Progenitor cell of endocrine pancreas (in vitro differentiated cells): ENCODE measurements at places on chromosomes 3 and 15. TPM values are rescaled to one million over a fixed set of nuclear protein-coding genes. Genes with fewer than 3 reads are reported as not detected.

DNA sequence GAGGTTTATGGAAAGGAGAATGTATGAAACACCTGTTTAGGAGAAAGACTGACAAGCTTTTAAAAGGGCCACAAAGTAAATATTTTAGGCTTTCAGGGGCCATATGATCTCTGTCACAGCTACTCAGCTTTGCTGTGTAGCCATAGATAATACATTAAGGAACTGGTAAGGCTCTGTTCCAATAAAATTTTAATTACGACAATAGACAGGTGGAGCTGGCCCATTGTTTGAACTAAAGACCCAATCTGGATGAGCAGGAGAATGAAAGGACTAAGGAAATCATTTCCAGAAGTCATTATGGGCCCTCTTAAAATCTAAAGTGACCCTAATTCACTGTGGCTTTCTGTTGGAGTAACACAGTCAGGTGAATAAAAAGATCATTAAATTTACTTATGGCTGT is 48.5 kb upstream of the SLC12A8 start:
- no peaks in the 10 kb centered on the region for H3K27me3 ChIP-seq
- H3K27ac ChIP-seq, result peak overlapping the region; percentile 6
- H3K36me3 ChIP-seq, result peaks cover 26% of the 10 kb centered on the region
- peaks cover 12% of the 10 kb centered on the region for H3K4me1 ChIP-seq
- DNase-seq, result no peak
- no peak overlapping the region for H3K4me3 ChIP-seq

- H3K36me3 ChIP-seq, result no peaks in the 10 kb centered on the region
- no peak for DNase-seq
- no peak overlapping the region for H3K27ac ChIP-seq
Observed at GRCh38 chr3:183148056-183148455, 14.5 kb downstream of the LAMP3 start.

DNA sequence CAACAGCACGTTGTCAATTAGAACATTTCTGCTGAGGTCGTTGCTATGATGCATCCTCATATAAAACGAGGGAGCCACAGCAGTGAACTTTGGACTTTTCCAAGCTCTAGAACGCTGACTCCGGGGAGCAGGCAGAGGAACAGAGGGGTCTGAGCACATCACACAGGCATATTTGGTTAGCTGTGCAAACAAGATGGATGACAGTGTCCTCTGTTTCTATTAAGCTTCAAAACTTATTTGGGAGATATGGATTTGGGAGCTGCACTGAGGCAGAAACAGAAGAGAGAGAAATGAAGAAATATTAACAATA is 278.0 kb upstream of the TBL1XR1 start:
- H3K27me3 ChIP-seq, result no peaks in the 10 kb centered on the region
- no peaks in the 10 kb centered on the region for H3K36me3 ChIP-seq
- peaks cover 28% of the 10 kb centered on the region for H3K4me1 ChIP-seq
- no peak for DNase-seq
- H3K4me3 ChIP-seq, result no peak overlapping the region

DNA sequence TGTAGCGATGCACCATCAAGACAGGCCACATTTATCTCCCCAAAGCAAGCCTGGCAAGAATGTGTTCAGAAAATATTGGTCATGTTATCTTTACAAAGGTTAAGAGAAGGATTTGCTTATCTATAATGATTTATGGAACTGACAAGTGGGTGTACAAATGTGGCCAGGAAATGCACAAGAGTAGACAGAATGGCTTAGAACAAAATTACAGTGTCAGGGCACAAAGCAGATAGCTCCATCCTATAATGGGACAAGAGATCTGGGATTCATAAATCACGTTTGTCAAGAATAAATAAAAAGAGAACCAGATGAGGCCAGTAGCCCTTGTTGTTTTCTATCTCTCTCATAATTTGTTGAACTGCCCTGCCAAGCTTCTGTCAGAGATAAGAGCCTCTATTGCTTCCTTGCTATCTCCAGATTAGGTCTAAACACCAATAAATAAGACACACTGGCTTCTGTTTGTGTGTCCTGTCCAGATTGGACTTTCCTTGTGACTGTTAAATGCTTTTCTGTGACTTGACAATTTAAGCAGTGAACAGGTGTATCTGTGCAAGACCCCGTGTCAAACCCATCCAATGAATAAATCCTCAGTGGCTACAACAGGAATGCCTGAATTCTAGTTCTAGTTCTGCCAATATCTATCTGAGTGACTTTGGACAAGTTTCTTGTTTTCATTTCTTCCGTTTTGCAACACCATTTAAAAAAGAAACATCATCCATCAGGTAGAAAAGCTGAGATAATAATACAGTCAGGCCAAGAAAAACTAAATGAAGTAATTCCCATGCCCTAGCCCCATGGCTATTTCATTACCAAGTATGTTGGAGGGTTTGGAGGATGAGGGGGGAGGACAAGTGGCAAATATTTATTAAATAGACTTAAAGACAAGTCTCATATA is 157.2 kb downstream of the DCLK3 start:
- no peaks in the 10 kb centered on the region for H3K36me3 ChIP-seq
- H3K27ac ChIP-seq, result peak overlapping the region; percentile 9
- no peak for DNase-seq
- H3K4me3 ChIP-seq, result no peak overlapping the region
- peaks cover 24% of the 10 kb centered on the region for H3K4me1 ChIP-seq
- H3K27me3 ChIP-seq, result peaks cover 10% of the 10 kb centered on the region

- H3K4me3 ChIP-seq, result no peak overlapping the region
- no peak for DNase-seq
- peaks cover 11% of the 10 kb centered on the region for H3K27me3 ChIP-seq
- H3K27ac ChIP-seq, result no peak overlapping the region
- no peaks in the 10 kb centered on the region for H3K36me3 ChIP-seq
- H3K4me1 ChIP-seq, result no peaks in the 10 kb centered on the region
Observed at GRCh38 chr15:71564217-71564616, 246.1 kb upstream of the NR2E3 start.

- no peak overlapping the region for H3K4me3 ChIP-seq
- no peaks in the 10 kb centered on the region for H3K27me3 ChIP-seq
- H3K27ac ChIP-seq, result no peak overlapping the region
- H3K4me1 ChIP-seq, result no peaks in the 10 kb centered on the region
Observed at GRCh38 chr3:130457671-130458070, 59.3 kb upstream of the COL6A6 start.

GRCh38 chr15:66153549-66154415 is 99.8 kb downstream of the MEGF11 start:
- no peak overlapping the region for H3K4me3 ChIP-seq
- no peak overlapping the region for H3K27ac ChIP-seq
- no peak for DNase-seq
- H3K27me3 ChIP-seq, result peaks cover 31% of the 10 kb centered on the region
- no peaks in the 10 kb centered on the region for H3K4me1 ChIP-seq
- no peaks in the 10 kb centered on the region for H3K36me3 ChIP-seq

DNA sequence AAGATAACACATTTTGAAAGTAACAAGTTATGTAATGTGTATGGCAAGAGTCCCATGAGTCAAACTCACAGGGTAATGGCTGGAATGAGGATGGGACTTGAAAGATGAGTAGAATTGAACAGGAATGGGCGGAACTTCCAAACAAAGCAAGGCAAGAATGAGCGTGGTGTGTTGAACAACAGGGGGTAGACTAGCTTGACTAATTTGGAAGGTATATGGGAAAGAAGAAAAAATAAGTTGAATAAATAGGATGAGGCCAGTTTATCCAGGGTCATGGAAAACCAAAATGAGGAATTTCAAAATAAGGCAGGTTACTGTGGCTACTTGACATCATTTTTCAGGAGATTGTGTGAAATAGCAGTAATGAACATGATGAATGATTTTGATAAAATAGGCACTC is 2.5 kb upstream of the DPH6 start:
- H3K27ac ChIP-seq, result no peak overlapping the region
- peaks cover 4% of the 10 kb centered on the region for H3K36me3 ChIP-seq
- no peaks in the 10 kb centered on the region for H3K27me3 ChIP-seq
- no peak overlapping the region for H3K4me3 ChIP-seq
- H3K4me1 ChIP-seq, result peaks cover 23% of the 10 kb centered on the region
- DNase-seq, result no peak

DNA sequence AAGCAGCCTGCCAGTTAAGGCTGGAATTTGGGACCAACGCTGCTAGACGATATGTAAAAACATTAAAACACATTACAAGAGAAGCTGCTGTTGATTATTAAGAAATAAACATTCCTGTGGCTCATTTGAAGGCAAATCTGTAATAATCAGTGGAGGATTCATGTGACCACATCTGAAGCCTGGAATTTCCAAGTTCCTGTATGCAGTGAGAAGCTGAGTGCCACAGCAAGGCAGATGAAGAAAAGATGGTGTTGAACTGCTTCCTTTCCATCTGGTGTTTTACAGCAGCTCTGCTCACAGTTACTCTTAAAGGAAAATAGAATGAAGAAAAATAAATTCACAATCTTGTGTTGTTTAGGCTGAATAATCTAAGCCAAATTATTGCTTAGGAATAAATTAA is 139.3 kb upstream of the ROBO2 start:
- H3K27ac ChIP-seq, result no peak overlapping the region
- no peaks in the 10 kb centered on the region for H3K27me3 ChIP-seq
- no peak overlapping the region for H3K4me3 ChIP-seq
- no peak for DNase-seq
- H3K4me1 ChIP-seq, result peaks cover 3% of the 10 kb centered on the region

GRCh38 chr3:23726811-23727548 is 78.8 kb upstream of the UBE2E1 start:
- no peak overlapping the region for H3K27ac ChIP-seq
- H3K4me3 ChIP-seq, result no peak overlapping the region
- no peaks in the 10 kb centered on the region for H3K36me3 ChIP-seq
- peaks cover 10% of the 10 kb centered on the region for H3K4me1 ChIP-seq
- H3K27me3 ChIP-seq, result no peaks in the 10 kb centered on the region
- DNase-seq, result no peak

GRCh38 chr3:117892431-117892841 is 1142.2 kb downstream of the IGSF11 start:
- no peak for DNase-seq
- H3K4me1 ChIP-seq, result peaks cover 4% of the 10 kb centered on the region
- no peak overlapping the region for H3K27ac ChIP-seq

DNA sequence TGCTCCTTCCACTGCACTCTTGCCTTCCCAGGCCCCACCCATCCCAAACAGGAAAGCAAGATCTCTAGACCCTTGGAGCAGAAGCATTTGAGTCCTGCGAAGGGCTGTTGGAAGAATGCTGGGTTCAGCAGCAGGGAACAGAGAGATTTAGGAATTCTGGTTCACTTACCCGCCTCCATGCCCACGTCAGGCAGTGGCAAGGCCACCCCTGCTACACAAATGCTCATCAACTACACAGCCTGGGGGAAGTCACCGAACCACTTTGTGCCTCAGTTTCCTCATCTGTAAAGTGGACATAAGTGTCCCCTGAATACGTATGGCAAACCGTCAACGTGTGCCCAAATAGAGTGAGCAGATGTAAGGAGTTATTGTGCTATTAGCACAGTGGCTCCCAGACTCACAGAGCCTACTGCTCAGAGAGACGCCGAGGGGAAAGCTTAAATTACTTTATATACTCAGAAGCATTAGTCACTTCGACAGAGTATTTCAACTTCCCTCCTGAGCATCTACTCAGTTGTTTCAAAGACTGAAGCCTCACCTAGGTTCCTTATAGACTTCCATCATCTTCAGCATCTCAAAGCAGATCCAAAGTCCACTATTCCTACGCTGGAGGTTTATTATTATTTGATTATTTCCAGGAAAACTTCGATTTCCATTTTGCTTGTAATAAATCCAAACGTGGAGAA is 905 bp downstream of the HOMER2 start:
- H3K4me1 ChIP-seq, result peaks cover 2% of the 10 kb centered on the region
- peaks cover 1% of the 10 kb centered on the region for H3K36me3 ChIP-seq
- H3K27ac ChIP-seq, result no peak overlapping the region
- H3K4me3 ChIP-seq, result no peak overlapping the region
- DNase-seq, result no peak

The CRYGS gene
- 3.9 and 4.9 TPM in 2 replicates for total RNA-seq

The DCP1A gene
- total RNA-seq, result 33.8 and 38.3 TPM in 2 replicates

The SEC62 gene
- 94.6 and 103 TPM in 2 replicates for total RNA-seq

The EBLN2 gene
- 14.9 and 16.9 TPM in 2 replicates for total RNA-seq

The SERPINI2 gene
- 1.8 and 2.0 TPM in 2 replicates for total RNA-seq
